Stimulated activated CD4-positive, alpha-beta T cell treated with anti-CD3 and anti-CD28 coated beads, Interleukin-12 subunit alpha, Interleukin-12 subunit beta, amount 100 ng/mL, for 48 hours (primary cell): ENCODE measurements at places on chromosomes 5 and 9.

DNA sequence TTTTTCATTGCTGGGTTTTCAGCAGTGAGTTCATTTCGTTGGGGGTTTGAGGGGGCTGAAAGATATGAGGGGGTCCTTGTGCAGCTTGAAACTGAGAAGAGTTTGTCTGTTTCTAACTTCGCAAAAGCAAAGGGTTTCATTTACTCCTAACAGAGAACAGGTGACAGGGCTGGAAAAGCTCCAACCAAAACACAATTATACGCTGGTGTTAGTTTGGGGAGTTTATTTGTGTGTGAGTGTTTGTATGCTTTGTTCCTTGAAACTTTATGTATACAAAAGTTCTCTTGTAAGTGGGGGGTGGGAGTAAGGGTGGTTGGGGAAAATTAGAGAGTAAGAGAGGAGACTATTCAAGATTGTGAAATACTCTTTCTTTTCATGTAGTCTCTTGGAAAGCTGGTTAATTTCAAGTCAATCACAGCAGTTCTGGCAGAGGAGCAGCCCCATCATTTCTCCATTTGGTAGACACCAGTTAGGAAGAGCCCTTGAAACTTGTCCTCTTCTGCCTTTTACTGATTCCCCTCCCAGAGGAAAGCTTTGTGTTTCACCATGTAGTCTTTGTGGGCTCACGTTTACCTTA, 881 bp downstream of the TNFAIP8 start:
- DNase-seq, result no peak

GRCh38 chr5:175623088-175623487, 34.8 kb upstream of the HRH2 start:
- DNase-seq, result no peak

GRCh38 chr5:147805030-147805454, 22.5 kb upstream of the JAKMIP2 start:
- no peak for DNase-seq

DNA sequence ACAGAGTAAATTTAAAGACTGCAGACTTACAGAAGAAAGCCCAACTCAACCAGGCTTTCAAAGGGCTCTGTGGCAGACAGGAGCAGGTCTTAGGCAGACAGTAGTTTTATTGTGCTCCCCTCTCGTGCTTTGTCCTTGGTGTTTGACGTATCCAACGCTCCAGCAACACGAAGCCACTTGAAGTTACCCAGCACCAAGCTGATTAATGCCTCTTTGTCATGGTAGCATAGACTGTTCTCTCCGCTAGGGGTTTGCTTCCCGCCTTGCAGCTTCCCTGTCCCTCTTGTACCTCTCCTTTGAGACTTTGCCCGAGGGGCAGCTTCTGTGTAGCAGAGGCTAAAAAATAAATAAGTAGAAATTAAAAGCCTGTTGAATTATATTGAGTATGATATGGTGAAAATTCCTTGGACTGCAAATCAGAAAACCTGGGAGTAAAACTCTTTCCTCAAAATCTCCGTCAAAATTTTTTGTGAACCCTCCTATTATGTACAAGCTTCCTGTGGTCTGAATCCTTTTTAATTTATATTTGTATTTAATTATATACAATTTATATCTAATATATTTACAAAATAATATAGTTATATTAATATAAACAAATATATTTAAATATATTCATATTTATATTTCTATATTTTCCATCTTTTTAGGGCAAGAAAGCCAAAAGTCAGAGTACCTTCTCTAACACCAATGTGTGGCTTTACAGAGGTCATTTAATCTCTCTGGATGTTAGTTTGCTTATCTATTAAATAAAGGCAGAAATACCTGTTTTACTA, 405.4 kb downstream of the DMAC1 start:
- DNase-seq, result no peak

DNA sequence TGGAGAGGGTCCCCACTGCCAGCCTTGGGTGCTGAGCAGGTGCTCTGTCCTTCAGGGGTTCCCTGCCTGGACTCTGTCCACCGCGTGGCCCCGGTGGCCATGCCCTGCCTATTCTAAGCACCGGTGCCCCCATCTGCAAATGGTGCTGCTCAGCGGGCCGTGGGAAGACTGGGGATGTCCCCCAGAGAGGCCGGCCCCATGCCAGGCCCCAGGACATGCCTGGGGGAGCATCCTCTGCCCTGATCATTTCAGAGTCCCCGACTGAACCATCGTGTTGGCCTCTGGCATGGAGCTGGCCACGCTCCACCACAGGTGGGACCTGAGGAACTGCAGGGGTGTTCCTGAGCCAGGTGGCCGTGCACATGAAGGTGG, 64.7 kb downstream of the RXRA start:
- no peak for DNase-seq

- no peak for DNase-seq
These were observed 9.0 kb upstream of the MOB3B start for GRCh38 chr9:27538647-27539046.

- DNase-seq, result no peak
These were observed 185.6 kb downstream of the SNX18 start for GRCh38 chr5:54703133-54703532.

DNA sequence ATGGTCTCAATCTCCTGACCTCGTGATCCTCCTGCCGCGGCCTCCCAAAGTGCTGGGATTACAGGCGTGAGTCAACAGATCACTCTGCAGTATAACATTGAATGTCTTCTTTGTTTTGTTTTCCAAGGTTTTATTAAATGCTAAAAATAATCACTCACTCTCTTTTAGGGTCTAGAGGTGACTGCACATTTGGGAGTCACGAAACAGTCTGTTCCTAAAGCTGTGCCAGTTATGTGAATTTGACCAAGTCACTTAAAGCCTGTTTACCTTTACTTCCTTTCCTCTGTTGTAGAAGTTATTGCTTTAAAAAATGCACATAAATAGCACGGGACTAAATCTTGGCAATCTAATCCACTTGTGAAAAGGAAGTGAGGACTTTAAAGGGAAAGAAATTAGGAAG, 304.9 kb upstream of the PTGER4 start:
- no peak for DNase-seq

GRCh38 chr9:18928711-18929110, 104.3 kb downstream of the SAXO1 start:
- no peak for DNase-seq

DNA sequence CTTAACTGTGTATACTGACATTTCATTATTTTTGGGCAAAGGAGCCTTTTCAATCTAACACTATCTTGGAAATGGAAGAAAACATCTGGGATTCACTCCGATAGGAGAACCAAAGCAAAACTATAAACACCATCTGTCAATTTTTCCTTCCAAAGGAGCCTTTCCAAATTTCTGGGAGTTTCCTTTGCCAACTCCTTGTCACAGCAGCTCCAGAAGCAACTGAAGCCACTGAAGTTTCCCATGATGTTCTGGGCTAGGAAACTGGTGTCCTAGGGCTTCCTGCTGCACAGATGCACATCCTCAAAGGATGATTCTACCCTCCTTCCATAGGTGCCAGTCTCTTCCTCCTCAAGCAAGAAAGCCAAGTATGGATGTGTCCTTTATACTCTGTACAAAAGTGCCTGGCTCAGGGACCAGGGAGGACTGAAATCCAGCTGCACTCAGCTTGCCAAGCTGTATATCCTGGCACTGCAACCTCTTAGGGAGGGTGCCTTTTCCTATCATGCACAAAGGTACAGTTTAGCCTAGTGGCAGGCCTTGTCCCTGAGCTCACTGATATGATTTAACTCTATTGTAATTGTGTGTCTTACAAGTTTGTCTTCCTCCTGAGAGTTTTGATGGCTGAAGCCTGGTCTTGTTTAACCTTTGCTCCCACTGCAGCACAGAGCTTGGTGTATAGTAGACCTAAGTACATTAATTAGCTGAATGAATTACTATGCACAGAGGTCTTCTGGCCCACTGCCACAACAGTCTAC, 8.4 kb upstream of the UBAP1 start:
- DNase-seq, result no peak
